ENCODE measurements at places on chromosomes 12 and 14.
A peak's percentile ranks its signal among the peaks of the same experiment; 100 is the strongest.

DNA sequence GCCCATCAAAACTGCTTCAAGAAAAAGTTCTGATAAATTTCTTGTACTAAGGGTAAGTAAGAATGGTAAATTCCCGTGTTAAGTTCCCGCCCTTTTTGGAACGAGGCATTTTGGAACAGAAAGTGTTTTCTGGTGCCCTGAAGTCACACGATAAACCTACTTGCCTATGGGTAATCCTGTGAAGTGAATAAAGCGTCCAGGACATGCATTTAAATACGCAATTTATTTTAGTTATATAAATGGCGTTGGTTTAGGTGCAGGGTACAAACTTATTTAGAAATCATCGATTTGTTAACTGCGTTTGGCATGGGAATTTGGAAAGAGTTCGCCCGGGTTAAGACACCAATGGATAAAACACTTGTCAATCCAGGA is 715 bp upstream of the RAP1B start:
- no peak for DNase-seq

- DNase-seq, result no peak
Measured at GRCh38 chr14:89792489-89793366, 161.8 kb downstream of the EFCAB11 start.

- DNase-seq, result no peak
Measured at GRCh38 chr14:100577321-100577985, 9.8 kb downstream of the BEGAIN start.

DNA sequence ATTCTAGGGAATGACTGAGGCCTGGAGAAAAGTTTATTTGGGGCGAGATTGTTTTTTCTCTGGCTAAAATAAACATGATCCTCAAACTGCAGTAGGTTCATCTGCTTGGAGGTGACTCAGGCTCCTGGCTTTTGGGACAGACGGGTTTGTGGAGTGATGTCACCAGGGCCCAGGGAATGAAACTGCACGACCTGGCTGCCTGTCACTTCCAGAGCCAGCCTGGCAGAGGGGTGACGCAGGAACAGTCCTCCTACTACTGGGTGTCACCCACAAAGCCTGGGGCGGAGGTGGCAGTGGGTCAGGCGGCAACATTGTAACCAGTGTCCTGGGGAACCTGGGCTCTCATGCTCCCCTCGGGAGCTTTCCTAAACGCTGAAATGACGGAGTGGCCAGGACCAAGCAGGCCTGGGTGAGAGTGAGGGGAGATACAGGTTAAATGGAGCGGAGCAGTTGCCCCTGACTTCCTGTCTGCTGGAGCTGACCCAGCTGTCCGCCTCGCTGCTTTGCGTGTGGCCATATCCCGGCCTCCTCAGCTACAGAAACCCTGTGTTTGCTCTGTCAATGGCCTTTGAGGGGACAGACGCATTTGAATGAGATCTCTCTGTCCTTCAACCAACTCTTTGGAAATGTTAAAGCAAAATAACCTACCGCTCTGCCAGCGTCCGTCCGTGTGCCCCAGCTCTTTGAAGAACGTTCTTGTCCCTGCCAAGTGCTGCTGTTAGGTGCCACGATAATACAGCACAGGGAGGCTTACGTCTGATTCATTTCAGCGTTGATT is 6.5 kb downstream of the HIP1R start:
- no peak for DNase-seq

DNA sequence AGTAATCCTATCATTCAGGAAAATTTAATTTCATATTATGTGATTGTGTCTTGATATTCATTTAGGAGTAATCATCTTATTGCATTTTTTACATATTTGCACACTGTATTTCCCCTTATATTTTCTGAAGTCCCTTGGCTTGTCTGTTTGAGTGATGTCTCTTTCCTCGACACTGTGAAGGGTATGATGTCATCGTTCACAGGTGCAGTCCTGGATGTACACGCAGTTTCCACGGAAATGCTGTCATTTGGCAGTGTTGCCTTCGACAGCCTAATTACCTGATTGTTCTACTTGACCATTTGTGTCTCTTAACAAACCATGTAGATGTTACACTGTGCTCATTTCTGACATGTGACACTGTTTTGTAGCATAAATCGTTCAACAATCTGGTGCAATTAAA is 1277.0 kb downstream of the TMEM121 start:
- no peak for DNase-seq

GRCh38 chr12:108349278-108349688 is 10.2 kb upstream of the CMKLR1 start:
- peak; percentile 37 for DNase-seq
